SJCRH30 (cell line): ENCODE measurements at places on chromosomes 3 and 15.

- no peak for DNase-seq
Observed at GRCh38 chr3:53843195-53844177, 2.7 kb downstream of the CHDH start.

DNA sequence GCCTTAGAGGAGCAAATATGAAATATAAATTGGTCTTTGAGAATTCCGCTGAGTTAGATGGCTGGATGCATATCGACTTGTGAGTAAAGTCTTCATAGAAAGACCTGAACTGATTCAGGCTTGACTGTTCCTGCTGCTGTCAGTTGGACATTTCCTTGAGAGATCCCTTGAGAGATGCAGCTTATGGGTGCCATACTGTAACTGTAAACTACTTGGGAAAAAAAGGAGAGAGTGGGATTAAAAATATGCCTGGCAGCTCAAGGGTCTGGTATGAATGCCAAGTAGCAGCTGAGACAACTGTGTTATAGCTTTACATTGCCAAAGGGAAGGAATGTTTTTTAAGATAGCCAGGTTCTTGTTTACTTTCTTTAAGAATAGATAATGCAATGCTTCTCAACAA is 926.6 kb downstream of the EPHA3 start:
- no peak for DNase-seq

GRCh38 chr15:62503451-62503850 is 338.4 kb upstream of the C2CD4B start:
- DNase-seq = peak; percentile 40

GRCh38 chr15:83809345-83809744 is 155.4 kb downstream of the ADAMTSL3 start:
- no peak for DNase-seq

DNA sequence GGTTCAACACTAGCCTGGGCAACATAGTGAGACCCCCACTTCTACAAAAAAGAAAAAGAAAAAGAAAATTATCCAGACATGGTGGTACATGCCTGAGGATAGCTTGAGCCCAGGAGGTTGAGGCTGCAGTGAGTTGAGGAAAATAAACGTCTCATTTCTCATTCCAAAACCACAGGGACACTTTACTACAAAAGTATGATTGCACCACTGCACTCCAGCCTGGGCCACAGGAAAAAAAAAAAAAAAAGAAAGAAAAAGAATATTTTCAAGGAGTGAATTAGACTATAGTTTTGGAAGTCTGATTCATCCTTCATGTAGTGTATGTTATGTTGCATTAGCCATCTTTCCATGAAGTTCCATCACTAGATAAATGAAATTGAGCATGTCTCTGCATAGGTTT is 149.5 kb upstream of the THBS1 start:
- no peak for DNase-seq

GRCh38 chr15:96353416-96353929 is 23.0 kb downstream of the NR2F2 start:
- no peak for DNase-seq

- DNase-seq = no peak
Observed at GRCh38 chr3:196350067-196350466, 11.9 kb upstream of the TM4SF19 start.

- no peak for DNase-seq
Observed at GRCh38 chr15:49507261-49507660, 84.2 kb downstream of the FGF7 start.

- DNase-seq = no peak
Observed at GRCh38 chr3:125126323-125126722, 70.5 kb upstream of the HEG1 start.

GRCh38 chr3:53795176-53795575 is 51.0 kb downstream of the CHDH start:
- no peak for DNase-seq

- DNase-seq = peak; percentile 82
Observed at GRCh38 chr15:29668120-29668602, 154.1 kb downstream of the TJP1 start.

DNA sequence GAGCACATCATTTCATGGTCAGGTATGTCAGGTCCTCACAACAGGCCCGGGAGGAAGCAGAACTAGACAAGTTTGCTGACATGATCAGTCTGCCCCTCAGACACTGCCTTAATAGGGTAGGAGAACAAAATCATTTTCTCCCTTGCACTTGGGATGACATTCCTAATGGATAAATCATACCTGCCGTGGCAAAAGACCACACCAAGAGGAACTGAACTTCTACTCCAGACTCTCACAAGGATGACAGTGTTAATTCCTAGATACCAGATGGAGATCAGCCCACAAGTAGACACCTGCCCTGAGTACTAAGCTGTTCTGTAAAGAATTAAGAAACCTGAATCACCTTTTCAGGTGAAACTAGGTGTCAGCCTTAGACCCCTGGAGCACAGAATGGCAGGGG is 19.5 kb downstream of the SIAH2 start:
- DNase-seq = no peak

DNA sequence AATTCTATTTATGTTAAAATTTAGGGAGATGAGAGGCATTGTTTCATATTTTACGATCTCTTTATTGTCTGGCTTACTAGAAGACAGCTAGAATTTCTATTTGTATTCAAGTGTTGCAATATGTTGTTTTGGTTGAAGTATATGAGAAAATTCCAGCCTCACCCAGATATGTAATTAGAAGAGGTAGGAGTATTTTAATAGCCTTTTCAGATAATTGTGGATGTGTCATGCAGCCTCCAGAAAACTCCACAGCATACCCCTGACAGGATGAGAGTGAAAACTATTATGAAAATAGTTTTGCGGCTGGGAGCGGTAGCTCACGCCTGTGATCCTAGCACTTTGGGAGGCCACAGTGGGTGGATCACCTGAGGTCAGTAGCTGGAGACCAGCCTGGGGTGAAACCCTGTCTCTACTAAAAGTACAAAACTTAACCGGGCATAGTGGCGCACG is 21.5 kb upstream of the USP3 start:
- no peak for DNase-seq

DNA sequence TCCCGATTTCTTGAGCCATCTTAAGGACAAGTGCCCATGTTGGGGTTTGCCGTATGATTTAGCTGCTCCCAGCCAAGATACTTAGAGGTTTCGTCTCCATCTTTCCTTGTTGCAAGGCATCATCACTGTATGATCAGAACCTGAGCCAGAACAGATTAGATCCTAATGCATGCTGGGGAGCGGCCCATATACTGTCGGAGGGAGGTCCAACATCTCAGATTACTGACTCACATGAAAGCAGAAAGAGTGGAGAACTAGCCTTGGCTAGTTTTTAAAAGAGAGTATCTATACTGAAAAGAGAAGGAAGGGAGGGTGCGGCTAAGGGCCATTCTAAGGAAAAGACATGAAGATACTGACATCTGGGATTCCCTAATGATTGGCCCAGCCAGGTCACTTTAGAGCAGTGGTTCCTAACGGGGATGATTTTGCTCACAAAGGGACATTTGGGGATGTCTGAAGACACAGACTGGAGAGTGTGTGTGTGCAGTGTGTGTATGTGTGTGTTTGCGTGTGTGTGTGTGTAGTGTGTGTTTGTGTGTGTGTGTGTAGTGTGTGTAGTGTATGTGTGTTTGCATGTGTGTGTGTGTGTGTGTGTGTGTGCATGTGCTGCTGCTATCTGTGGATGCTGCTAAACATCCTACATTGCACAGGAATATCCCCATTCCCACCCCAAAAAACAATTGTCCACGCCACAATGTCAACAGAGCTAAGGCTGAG is 12.3 kb upstream of the LYSMD4 start:
- no peak for DNase-seq

DNA sequence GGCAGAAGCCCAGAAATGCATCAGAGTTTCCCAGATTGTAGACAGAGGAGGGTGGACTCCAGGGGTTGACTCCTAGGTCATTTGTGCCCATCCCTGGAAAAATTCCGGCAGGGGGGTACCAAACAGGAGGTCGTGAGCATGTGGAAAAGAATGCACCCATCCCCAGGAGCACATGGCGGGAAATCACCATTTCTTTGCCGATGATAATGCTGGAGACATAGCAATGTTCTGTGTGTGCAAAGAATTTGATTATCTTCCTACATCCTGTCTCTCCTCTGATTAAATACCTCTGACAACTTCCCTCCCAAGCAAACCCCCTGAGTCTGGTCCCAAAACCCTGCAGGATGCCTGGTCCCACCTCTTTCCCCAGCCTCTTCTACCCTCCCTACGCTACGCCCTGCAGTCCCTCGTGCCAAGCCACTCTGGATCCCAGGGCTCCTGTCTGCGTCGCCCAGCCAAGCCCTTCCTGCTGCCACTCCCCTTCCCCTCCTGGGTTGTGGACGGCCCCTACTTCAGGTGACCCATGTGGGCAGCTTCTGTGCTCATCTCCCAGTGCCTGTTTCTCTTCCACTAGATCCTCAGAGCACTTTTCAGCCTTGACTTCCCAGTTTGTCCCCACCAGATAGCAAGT is 15.8 kb downstream of the WNT7A start:
- DNase-seq = no peak

- DNase-seq = no peak
Observed at GRCh38 chr15:74171965-74172541, 1.5 kb upstream of the ISLR start.

DNA sequence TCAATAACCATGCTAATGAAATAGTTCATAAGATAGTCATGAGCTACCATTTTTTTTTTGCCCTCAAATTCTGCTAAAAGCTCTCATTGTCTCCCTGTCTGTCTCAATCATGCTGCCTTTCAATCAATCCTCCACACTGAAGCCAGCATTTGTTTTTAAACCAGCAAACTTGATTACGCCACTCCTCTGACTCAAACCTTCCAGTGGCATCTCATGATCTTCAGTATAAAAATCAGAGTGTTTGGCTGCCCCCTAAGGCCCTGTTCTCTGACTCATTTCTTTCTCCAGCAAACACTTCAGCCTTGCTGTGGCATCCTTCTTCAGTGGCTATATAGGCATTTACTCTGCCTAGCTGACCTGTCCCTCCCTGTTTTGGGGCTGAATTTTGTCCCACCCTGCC is 36.0 kb upstream of the EOMES start:
- no peak for DNase-seq

GRCh38 chr3:101643861-101644613 is 32.9 kb downstream of the ZBTB11 start:
- DNase-seq = peak; percentile 41
